Aorta (tissue), 5 donors: ENCODE measurements at places on chromosomes 2 and 18. TPM values are rescaled to one million over a fixed set of nuclear protein-coding genes. Genes with fewer than 3 reads are reported as not detected.

The ZSWIM2 gene
- not detected for total RNA-seq

The PSTPIP2 gene
- 12.6 TPM for total RNA-seq

The DQX1 gene
- not detected for total RNA-seq

The POMC gene
- 1.2 TPM for total RNA-seq

The EML6 gene
- 2.7 TPM for total RNA-seq

The EFR3B gene
- total RNA-seq = 1.3 TPM

The SPEG gene
- 261 TPM for total RNA-seq

The TRPM8 gene
- not detected for total RNA-seq

The FBLN7 gene
- total RNA-seq = 4.5 TPM

The MATN3 gene
- total RNA-seq = 1.8 TPM

The CHRNG gene
- not detected for total RNA-seq

The CXCR1 gene
- total RNA-seq = 3.5 TPM

The ARHGAP25 gene
- 6.8 TPM for total RNA-seq

The SERPINB13 gene
- not detected for total RNA-seq

The CTLA4 gene
- total RNA-seq = 1.8 TPM

The CRYGB gene
- not detected for total RNA-seq

The RNF125 gene
- 6.7 TPM for total RNA-seq

The IDH1 gene
- total RNA-seq = 63.1 TPM

The MOB4 gene
- total RNA-seq = 24.9 TPM

The GLI2 gene
- 18.5 TPM for total RNA-seq

The SNTG2 gene
- total RNA-seq = 7.0 TPM

The ZNF396 gene
- total RNA-seq = 1.9 TPM

The E2F6 gene
- 10.1 TPM for total RNA-seq

The UGT1A5 gene
- total RNA-seq = not detected

The TANC1 gene
- total RNA-seq = 58.3 TPM

The TLX2 gene
- total RNA-seq = not detected

The LIMS3 gene
- 16.6 TPM for total RNA-seq

The BOLL gene
- not detected for total RNA-seq

The TBR1 gene
- total RNA-seq = not detected

The FTCDNL1 gene
- total RNA-seq = 1.4 TPM

The GRP gene
- total RNA-seq = not detected

The SLC23A3 gene
- 7.3 TPM for total RNA-seq

The AQP4 gene
- not detected for total RNA-seq

The STPG4 gene
- total RNA-seq = 0.75 TPM

The COBLL1 gene
- 101 TPM for total RNA-seq

The ANKRD30BL gene
- total RNA-seq = not detected

The RAB17 gene
- total RNA-seq = 4.5 TPM

The RUFY4 gene
- total RNA-seq = 0.39 TPM

The CFC1 gene
- total RNA-seq = not detected
